DND-41 (cell line): ENCODE measurements at places on chromosomes 4 and X.

DNA sequence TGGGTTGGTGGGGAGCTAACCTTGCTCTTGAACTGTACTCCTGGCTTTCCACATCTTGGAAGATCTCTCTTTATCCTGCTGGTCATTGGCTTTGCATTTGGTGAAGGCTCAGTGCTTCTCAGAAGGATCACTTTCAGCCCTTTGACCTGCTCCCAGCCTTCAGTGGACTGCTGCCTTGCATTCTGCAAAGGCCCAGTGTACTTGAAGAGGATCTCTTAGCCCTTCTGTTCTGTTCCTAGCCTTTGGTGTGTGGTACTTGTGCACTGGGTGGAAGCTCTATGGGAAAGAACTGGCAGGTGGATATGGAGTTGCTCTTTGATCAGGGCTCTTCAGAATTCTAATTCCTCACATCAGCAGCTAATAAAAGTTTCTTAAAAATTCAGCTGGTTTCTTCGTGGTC is 46.5 kb downstream of the FGF2 start:
- H3K36me3 ChIP-seq: no peaks in the 10 kb centered on the region
- DNase-seq: no peak
- H3K4me1 ChIP-seq: no peaks in the 10 kb centered on the region
- H3K27me3 ChIP-seq: peaks cover 3% of the 10 kb centered on the region

- DNase-seq: no peak
- H3K27ac ChIP-seq: peak within 1 kb of the TSS; percentile 94
- H3K4me1 ChIP-seq: peaks cover 39% of the 10 kb centered on the region
- H3K4me3 ChIP-seq: peak within 1 kb of the TSS; percentile 90
These were observed at the start of gene PPP1R3F for GRCh38 chrX:49269767-49270248. PPP1R3F (plus strand) TSS chrX:49269793; CDS start chrX:49269870, 77 bp downstream.

- H3K36me3 ChIP-seq: no peaks in the 10 kb centered on the region
- H3K4me3 ChIP-seq: no peak overlapping the region
- DNase-seq: no peak
- H3K27ac ChIP-seq: no peak overlapping the region
These were observed 437 bp upstream of the CPE start for GRCh38 chr4:165378398-165378744.

DNA sequence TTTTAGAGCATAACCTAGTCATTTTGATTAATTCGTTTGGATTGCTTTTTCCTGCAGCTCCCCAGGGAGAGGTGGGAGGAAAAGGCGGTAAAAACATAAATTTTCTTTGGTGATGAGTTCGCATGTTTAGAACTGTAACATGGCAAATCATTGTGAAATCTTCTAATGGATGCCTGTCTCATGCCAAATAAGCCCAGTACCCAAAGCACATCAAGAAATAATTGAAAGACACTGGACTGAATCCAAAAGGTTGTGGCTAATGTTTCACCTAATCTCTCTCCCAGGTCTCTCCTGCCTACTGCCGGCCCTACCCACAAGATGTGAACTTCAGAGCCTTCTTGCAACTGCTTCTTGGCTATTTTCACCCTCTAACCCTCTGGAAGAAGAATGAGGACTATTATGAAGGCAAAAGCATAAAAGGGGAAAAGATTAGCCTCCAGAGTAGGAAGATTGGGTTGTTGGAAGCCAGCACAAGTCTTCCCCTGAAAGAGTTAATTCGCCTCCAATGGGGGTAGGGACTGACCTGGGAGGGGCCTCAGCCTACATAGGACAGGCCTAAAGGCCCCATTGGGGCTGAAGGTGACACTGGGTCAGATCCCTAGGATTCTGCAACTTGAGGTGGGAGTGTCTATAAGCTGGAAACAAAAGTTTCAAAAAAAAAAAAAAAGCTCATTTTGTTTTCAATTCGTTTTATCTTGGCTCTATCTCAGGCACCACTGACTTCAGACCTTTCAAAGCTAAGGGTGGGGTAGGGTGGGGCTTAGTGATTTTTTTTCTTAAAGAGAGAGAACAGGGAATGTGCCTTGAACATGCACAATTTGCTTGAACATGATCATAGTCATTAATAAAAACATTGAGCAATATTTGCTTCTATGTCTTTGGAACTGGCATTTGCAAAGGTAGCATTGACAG is 278.6 kb upstream of the KLF3 start:
- H3K27me3 ChIP-seq: peaks cover 2% of the 10 kb centered on the region
- H3K4me3 ChIP-seq: no peak overlapping the region
- DNase-seq: no peak
- no peaks in the 10 kb centered on the region for H3K4me1 ChIP-seq
- H3K27ac ChIP-seq: no peak overlapping the region

DNA sequence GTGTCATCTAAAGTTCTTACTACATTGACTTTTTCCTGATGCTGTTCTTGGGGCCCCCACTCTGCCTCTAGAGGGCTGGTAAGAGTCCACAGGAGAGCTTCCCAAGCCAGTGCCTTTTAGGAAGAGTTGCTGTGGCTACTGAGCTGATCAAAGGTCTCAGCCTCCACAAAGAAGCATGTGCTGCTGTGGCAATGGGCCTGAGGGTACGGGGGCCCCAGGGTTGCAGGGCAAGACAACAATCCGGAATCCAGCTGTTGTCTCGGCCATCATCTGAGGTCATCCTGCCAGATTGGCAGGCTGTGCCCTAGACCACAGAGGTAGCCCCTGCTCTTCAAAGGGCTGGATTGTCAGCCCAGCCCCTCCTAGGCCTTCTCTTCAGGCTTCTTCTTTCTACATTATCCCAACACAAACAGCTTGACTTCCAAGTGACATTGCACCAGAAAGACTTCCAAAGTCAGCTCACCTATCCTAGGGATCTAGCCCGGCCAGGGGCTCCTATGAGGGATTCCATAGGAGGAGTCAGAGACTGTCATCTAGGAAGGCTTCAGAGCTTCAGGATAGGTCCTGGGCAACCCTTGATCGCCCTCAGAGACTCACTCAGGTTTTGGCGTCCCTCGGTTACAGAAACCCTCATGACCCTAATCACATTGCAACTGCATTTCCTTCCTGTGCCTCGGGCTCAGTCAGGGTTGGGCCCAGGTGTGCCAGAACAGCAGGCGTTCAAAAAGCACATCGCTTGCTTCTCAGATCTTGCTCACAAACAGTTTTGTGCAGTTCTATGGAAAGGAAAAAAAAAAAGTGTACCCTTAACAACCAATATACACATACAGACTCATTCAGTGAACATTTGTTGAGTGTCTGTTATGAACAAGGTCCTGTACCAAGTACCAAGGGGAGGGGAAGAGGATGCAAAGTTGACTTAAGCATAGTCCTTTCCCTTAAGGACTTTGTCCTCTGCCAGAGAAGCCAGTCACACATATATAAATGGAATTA is 27.8 kb downstream of the SLC25A5 start:
- no peak overlapping the region for H3K27ac ChIP-seq
- H3K27me3 ChIP-seq: no peaks in the 10 kb centered on the region
- DNase-seq: no peak
- H3K4me1 ChIP-seq: no peaks in the 10 kb centered on the region
- no peaks in the 10 kb centered on the region for H3K36me3 ChIP-seq

DNA sequence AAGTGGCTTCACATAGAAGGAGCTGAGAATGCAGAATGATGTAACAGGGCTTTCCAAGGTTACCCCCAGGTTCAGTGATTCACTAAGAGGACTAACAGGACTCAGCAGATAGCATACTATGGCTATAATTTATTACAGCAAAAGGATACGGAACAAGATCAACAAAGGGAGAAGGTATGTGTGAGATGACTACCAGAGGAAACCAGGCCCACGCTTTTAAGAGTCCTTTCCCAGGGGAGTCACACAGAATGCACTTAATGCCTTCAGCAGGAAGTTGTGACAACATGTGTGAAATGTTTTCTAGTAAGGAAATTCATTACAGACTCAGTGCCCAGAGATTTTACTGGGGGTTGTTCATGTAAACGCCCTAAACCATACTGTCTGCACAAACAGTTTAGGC is 373.6 kb upstream of the MAGEB2 start:
- no peaks in the 10 kb centered on the region for H3K36me3 ChIP-seq
- no peak overlapping the region for H3K4me3 ChIP-seq
- no peaks in the 10 kb centered on the region for H3K27me3 ChIP-seq
- no peaks in the 10 kb centered on the region for H3K4me1 ChIP-seq
- no peak for DNase-seq
- H3K27ac ChIP-seq: no peak overlapping the region

- H3K36me3 ChIP-seq: no peaks in the 10 kb centered on the region
- H3K4me3 ChIP-seq: no peak overlapping the region
- DNase-seq: no peak
These were observed 158.1 kb upstream of the NRK start for GRCh38 chrX:105664243-105664642.

- peaks cover 86% of the 10 kb centered on the region for H3K4me1 ChIP-seq
- peak overlapping the region; percentile 99 for H3K27ac ChIP-seq
These were observed 5.7 kb downstream of the CD99 start for GRCh38 chrX:2696698-2697215.

DNA sequence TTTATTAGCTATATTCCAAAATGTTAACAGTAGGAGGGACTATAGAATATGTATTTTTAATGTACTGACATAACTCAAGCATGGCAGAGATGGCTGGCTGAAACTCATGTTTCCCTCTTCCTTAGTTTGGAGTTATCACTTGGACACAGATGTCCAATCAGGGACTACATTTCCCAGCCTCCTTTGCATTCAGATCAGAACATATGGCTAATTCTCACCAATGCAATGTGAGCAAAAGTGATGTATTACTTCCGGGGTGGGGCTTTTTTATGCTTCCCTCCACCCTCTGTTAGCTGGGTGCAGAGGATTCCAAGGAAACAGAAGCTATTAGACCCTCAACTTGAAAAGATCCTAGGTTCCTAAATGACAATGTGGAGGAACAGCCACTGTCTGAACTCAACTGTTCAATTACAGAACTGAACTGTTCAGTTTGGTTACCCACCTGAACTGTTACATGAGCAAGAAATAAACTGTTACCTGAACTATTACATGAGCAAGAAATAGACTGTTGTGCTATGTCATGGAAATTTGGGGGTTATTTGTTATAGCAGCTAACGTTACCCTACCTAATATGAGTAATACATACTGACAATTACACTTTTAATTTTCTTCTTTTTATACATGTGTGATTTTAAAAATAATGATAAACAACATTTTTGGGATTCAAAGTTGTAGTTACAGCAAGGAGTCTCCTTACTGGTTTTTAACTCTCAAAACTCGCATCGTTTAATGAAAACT is 29.6 kb upstream of the ERVMER34-1 start:
- no peaks in the 10 kb centered on the region for H3K36me3 ChIP-seq
- no peak overlapping the region for H3K27ac ChIP-seq

DNA sequence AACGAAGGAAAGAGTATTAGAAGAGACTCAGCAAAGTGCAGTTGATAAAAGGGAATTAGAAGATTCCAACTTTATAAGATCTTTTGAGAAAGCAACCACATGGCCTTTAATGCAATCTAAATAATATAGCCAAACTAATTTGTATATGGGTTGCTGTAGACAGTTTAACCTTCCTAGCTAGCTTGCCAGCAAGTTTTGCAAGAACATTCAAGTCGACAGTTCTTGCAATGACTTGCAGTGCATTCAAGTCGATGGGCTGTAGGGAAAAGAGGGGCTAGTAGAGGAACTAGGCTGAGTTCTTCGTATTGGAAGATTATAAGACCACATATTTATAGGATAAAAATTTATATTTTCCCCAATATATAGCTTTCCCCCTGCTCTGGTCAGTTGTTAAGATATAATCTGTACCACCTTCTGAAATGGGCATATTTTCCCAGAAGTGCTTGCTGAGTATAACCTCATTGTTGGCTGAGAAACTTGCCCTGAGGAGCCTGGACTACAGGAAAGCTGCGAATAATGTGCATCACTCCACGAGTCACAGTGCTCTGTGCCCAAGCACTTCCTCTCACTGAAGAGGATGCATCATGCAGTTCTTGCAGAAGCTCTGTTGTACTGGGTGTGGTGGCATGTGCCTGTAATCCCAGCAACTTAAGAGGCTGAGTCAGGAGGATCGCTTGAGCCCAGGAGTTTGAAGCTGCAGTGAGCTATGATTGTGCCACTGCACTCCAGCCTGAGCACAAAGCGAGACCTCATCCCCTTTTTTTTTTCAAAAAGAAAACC is 56.7 kb downstream of the DOCK11 start:
- H3K4me1 ChIP-seq: no peaks in the 10 kb centered on the region
- no peak for DNase-seq
- H3K4me3 ChIP-seq: no peak overlapping the region
- H3K27me3 ChIP-seq: no peaks in the 10 kb centered on the region
- no peak overlapping the region for H3K27ac ChIP-seq

- H3K36me3 ChIP-seq: no peaks in the 10 kb centered on the region
- no peaks in the 10 kb centered on the region for H3K27me3 ChIP-seq
- H3K4me3 ChIP-seq: no peak overlapping the region
- H3K27ac ChIP-seq: no peak overlapping the region
These were observed 72.7 kb downstream of the AFF2 start for GRCh38 chrX:148573119-148573518.

- H3K36me3 ChIP-seq: no peaks in the 10 kb centered on the region
- H3K27ac ChIP-seq: no peak overlapping the region
- no peaks in the 10 kb centered on the region for H3K27me3 ChIP-seq
- no peaks in the 10 kb centered on the region for H3K4me1 ChIP-seq
- peak; percentile 61 for DNase-seq
These were observed 18.5 kb upstream of the DRD5 start for GRCh38 chr4:9762823-9763475.

DNA sequence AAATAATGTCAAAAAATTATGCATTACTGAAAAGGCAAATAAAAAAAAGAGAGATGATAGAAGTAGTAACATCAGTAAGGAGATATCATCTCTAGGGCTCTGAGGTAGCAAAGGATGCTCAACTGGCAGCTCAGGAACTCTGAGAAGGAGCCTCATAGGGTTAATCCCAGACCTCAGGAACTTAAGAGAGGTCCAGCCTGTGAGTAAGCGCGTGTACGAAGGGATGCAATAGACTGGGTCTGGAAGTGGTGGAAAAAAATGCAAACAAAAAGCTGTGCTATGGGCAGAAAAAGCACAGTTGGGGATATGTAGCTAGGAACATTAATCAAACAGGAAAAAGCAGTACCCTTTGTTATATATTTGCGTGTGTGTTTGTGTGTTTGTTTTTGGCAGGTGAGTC is 282.0 kb downstream of the GALNTL6 start:
- H3K4me3 ChIP-seq: no peak overlapping the region
- no peaks in the 10 kb centered on the region for H3K27me3 ChIP-seq
- no peak overlapping the region for H3K27ac ChIP-seq
- no peaks in the 10 kb centered on the region for H3K4me1 ChIP-seq
- no peak for DNase-seq
- H3K36me3 ChIP-seq: no peaks in the 10 kb centered on the region

GRCh38 chr4:145423017-145423708 is 58.5 kb upstream of the SMAD1 start:
- H3K27ac ChIP-seq: no peak overlapping the region
- H3K4me1 ChIP-seq: no peaks in the 10 kb centered on the region
- no peak overlapping the region for H3K4me3 ChIP-seq
- no peaks in the 10 kb centered on the region for H3K27me3 ChIP-seq
